ENCODE measurements at places on chromosomes 6 and 20. TPM values are rescaled to one million over a fixed set of nuclear protein-coding genes. Genes with fewer than 3 reads are reported as not detected.
A peak's percentile ranks its signal among the peaks of the same experiment; 100 is the strongest.

DNA sequence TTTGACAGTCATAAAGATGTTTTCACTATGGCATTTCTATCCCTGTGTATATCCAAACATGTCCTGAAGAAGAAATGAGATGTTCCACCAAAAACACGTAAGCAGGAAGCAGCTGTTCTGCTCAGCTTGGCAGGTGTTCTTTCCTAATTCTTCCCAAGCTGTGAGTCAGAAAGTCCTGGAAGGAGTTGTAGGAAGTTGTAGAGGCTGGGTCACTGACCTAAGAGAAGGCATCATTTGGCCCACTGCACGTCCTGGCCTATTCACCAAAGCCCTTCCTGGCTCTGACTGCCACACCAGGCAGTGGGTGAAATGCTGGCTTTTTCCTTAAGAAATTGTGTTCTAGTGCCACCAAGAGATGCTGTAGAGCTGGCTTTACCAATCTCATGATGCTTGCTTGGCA is 40.3 kb downstream of the STX11 start:
- no peak overlapping the region for H3K4me3 ChIP-seq
- no peaks in the 10 kb centered on the region for H3K27me3 ChIP-seq
- no peak overlapping the region for H3K27ac ChIP-seq

DNA sequence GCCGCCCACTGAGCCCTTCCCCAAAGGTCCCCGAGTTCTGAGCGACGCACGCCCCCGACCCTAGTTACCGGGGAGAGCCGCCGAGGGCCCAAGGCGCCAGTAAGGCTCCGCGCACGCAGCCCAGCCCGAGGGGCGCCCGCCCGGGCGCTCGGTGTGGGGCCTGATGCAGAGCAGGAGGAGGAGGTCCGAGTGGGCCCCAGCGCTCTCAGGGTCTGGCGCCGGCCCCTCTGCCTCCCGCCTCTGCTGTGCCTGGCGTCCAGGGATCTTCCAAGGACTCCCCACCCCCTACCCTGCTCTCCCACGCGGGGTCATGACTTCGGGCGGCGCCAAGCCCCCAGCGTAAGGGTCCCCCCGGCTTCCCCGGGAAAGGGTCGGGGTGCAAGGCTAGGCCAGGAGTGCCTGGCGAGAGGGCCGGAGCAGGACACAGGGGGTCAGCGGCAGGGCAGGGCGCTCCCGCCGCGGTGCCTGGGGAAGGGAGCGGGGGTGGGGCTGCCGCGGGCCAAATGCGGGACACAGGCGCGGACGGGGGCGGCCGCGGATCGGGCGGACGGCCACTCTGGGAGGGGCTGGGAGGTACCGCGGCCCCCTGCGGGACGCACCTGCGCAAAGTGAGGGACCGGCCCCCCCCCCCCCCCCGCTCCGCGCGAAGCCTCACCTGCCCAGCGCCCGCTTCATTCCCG is 637 bp downstream of the ABHD12 start:
- no peak for DNase-seq
- peak overlapping the region; percentile 85 for H3K27ac ChIP-seq
- H3K36me3 ChIP-seq: peaks cover 4% of the 10 kb centered on the region
- no peaks in the 10 kb centered on the region for H3K4me1 ChIP-seq

DNA sequence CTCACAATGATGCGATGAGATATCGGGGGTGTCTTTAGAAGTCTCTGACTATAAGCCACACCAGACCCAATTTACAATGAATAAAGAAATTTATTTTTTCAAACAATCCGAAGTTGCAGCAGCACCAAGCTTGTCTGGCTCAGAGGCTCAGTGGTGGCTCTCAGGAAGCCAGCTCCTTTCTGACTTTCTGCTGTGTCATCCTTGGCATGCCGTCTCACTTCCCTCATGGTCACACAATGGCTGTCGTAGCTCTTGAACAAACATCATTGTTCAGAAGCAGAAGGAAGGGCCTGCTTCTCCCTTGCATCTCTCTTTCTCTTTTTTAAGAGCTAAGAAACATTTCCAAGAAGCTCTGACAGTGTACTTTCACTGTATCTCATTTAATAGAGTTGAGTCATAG is 299.0 kb downstream of the DOK5 start:
- H3K36me3 ChIP-seq: no peaks in the 10 kb centered on the region
- no peaks in the 10 kb centered on the region for H3K4me1 ChIP-seq
- no peaks in the 10 kb centered on the region for H3K27me3 ChIP-seq
- no peak overlapping the region for H3K27ac ChIP-seq
- H3K4me3 ChIP-seq: no peak overlapping the region
- DNase-seq: no peak

- no peaks in the 10 kb centered on the region for H3K36me3 ChIP-seq
- no peak for DNase-seq
- H3K4me3 ChIP-seq: no peak overlapping the region
- H3K4me1 ChIP-seq: peaks cover 6% of the 10 kb centered on the region
- H3K27ac ChIP-seq: no peak overlapping the region
- H3K27me3 ChIP-seq: no peaks in the 10 kb centered on the region
Measured at GRCh38 chr6:10316373-10316721, 98.5 kb downstream of the TFAP2A start.

The MYLK4 gene
- total RNA-seq: 0.13 TPM

The UNC93A gene
- not detected for total RNA-seq

The PLEKHG1 gene
- 2.2 TPM for total RNA-seq

The CCN5 gene
- total RNA-seq: not detected

The CRISP3 gene
- not detected for total RNA-seq

The FHL5 gene
- total RNA-seq: not detected
